ENCODE measurements at places on chromosomes 5 and 9. TPM values are rescaled to one million over a fixed set of nuclear protein-coding genes. Genes with fewer than 3 reads are reported as not detected.
A peak's percentile ranks its signal among the peaks of the same experiment; 100 is the strongest.

- no peak for DNase-seq
These were observed 42.2 kb upstream of the PDE8B start for GRCh38 chr5:77168161-77168878.

DNA sequence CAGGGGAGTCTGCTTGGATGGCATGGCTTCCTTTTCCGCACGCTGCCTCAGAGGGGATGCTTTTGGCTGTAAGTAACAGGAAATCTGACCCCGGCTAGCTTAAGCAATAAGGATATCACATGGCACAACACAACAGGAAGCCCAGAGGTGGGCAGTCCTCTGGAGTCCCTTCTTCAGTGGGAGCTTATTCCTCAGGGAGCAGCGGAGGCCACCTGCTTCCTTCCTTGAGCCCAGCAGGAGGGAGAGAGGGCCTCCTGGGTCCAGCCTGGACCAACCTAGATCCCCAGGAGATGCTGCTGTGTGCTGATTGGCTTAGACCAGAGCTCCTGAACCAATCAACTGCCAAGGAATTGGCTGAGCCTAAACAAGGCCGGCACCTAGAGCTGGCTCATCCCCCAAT lies 66.3 kb downstream of the C9orf50 start:
- DNase-seq = no peak

GRCh38 chr5:14108170-14108996 lies 34.8 kb upstream of the TRIO start:
- DNase-seq = no peak

IL5 gene
- 113 TPM for total RNA-seq

DNA sequence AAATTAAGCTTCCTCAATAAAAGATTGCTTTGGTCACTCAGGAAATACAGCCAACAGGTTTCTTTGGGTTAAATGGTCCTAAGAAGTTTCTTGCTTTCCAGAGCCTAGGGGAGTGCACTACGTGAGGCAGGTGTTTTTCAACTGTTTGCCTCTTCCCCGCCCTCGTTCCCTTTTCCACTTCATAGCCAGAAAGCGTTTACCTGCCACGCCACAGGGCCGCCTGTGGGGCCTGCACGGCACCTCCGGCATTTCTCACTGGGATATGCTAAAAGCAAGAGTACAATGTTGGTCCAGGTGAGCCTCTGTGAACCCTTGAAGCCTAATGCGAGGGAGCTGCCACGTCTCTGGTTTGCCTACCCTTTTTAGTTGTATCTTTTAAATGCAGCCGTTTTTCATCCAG lies 167.6 kb upstream of the OTULINL start:
- DNase-seq = no peak

GRCh38 chr5:133410335-133410828 lies 202.0 kb downstream of the FSTL4 start:
- DNase-seq = no peak

DNA sequence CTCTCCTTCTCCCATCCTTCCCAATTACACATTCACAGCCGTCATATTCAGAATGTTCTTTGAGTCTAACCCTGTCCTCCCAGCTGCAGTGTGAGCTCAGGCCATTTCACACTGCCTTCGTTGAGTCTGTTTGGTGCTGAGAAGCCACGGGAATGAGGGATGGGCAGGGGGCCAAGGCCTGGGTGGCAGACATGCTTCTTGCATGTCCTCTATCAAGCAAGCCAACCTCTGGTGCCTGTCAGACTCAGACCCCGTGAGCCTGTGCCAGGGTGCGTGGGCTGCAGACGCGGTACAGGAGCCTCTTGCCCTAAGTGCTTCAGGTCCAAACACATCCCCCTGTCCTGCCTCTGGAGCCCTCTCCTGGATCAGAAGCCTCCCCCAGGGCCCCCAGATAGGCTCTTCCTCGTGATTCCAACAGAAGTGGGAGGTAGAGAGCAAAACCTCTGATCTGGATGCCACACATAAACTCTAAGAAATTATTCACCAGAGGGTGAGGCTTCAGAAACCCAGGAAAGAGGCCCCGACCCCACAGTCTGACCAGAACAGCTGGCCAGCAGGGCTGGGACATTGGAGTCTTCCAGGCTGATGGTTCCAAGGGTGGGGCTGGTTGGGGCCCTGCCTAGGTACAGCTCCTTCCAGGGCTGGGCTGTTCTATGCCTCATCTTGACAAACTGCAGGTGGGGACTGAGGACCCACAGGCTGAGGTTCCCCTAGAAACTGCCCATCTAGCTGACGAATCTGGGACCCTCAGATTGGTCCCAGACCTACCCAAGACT lies 46.7 kb upstream of the CDKN2AIPNL start:
- DNase-seq = no peak

DNA sequence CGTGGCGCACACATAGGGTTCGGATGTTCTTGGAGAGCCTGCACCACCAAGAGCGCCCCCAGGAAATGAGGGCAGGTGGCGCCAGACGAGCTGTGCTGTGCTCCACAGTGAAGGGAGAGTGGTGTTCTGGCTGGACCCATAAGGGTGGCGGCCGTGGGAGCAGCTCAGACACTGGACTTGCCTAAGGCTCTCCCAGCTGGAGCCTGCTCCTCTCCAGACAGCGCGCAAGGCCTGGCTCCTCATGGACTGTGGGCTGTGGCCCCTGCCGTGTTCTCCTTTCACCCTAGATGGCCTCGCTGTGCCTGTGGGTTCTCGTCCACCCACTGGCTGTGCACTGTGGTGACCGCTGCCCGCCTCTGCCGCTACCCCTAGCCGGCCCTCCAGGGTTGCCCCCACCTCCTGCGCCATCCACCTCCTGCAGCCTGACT lies 92.9 kb downstream of the EHMT1 start:
- no peak for DNase-seq

ARHGEF28 gene
- 0.11 TPM for total RNA-seq

GRCh38 chr5:143720689-143721088 lies 91.3 kb upstream of the HMHB1 start:
- no peak for DNase-seq

NOP16 gene
- 79.6 TPM for total RNA-seq

- DNase-seq = peak; percentile 76
These were observed 544 bp downstream of the NPM1 start for GRCh38 chr5:171387970-171388815.

CDKN2A gene
- 5.8 TPM for total RNA-seq

SAPCD2 gene
- total RNA-seq = 26.5 TPM

DNA sequence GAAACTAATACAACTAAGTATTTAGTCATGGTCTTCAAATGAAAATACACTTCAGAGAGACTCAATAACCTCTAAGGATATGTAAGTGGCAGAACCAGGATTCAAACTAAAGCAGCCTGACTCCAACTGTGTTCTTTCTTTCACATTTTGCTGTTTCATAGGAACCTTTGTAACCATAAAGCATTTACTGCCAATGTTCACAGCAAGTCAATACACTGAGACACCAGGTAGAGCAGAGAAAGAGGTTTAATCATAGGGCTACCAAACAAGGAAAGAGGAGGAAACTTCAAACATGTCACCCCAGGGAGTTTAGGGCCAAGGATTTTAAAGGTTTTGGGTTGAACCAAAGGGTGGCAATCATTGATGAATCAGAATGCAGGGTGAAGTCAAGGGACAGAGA lies 263.1 kb upstream of the PTGER4 start:
- DNase-seq = no peak

NXNL2 gene
- not detected for total RNA-seq

CCNJL gene
- total RNA-seq = not detected

FRRS1L gene
- total RNA-seq = not detected

DNA sequence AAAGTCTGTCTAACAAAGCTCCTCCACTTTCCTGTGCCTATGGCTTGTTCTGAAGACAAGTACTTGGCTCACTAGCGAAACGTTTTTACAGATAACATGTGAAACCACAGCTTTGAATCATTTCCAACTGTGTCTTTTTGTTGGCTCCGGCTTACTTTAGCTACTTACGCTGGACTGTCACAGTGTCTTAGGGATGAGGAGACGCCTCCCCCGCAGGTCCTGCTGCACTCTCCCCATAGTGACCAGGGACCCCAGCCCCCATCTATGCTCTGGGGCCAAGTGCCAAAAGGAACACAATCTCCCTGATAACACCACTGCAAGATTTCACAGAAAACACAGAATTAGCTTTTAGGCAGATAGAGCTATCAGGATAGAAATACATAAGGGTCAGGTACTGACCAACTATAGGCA lies 219.1 kb downstream of the ADAMTS6 start:
- no peak for DNase-seq

DNA sequence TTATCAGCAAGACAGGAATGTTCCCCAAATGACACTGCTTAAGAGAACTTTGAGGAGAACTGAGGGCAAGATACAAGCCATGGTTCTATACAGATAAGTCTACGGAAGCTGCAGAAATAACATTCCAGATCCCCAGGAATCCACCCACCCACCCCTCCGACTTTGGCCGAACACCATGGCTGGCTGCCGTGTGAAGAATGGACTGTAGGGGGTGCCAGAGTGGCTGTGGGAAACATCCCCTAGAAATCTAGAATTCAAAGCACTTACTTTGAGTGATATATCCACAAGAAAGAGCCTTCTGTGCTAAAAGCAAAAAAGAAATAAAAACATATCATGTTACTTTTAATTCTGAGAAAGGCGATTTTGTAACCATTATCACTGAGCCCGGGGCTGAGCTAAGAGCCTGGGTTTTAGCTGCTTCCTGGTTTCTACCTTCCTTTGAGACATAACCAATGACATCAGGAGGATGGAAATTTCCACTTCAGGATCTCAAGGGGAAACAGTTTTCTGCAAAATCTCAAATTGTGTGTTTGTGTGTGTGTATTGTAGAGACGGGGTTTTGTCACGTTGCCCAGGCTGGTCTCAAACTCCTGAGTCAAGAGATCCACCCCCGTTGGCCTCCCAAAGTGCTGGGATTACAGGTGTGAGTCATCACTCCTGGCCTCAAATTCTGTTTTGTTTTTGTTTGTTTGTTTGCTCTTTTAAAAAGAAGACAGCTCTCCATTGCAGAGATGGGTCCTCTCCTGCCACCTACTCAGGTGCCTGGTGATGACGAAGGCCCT lies 36.4 kb downstream of the GGTA1 start:
- DNase-seq = no peak

SLC6A7 gene
- not detected for total RNA-seq

FOXD4L4 gene
- not detected for total RNA-seq

BAAT gene
- total RNA-seq = not detected

DNA sequence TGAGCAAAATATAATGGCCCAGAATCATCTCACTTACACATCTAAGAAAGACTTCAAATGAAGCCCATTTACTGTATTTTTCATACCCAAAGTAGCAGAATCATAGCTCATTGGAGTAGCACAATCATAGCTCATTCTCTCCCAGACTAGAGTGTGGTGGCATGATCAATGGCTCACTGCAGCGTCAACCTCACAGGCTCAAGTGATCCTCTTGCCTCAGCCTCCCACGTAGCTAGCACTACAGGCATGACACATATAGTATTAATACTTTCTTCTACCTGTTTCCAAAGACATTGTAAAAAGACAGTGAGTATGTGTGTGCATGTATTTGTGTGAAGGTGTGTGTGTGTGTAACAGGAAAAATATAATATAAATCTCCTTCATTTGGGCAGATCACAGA lies 1247.9 kb upstream of the ACO1 start:
- DNase-seq = no peak

GRCh38 chr5:21895766-21896350 lies 957.3 kb downstream of the CDH12 start:
- DNase-seq = no peak

- no peak for DNase-seq
These were observed 65.2 kb downstream of the MRPL36 start for GRCh38 chr5:1734271-1734907.

- no peak for DNase-seq
These were observed 521.1 kb upstream of the DAB2 start for GRCh38 chr5:39945870-39946269.

DNA sequence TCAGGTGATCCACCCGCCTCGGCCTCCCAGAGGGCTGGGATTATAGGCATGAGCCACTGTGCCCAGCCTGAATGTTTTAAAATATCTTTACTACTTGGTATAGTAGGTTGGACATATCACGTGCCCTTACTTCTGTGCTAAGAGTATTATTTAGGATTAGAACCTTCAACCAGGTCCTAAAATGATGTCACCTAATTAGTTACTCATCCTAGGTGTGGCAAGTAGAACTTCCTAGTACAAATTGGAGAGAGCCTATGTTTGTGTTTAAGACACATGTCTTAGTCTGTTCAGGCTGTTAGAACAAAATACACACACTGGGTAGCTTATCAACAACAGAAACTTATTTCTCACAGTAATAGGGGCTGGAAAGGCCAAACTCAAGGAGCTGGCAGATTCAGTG lies 51.5 kb downstream of the ZFAND5 start:
- no peak for DNase-seq

CEP72 gene
- 30.2 TPM for total RNA-seq

GRCh38 chr5:125725691-125726090 lies 697.5 kb upstream of the GRAMD2B start:
- no peak for DNase-seq

MEIKIN gene
- total RNA-seq = not detected

GRCh38 chr9:129383019-129383560 lies 205.0 kb upstream of the IER5L start:
- no peak for DNase-seq

- DNase-seq = no peak
These were observed 184.9 kb downstream of the SEC61B start for GRCh38 chr9:99406939-99407338.

DNA sequence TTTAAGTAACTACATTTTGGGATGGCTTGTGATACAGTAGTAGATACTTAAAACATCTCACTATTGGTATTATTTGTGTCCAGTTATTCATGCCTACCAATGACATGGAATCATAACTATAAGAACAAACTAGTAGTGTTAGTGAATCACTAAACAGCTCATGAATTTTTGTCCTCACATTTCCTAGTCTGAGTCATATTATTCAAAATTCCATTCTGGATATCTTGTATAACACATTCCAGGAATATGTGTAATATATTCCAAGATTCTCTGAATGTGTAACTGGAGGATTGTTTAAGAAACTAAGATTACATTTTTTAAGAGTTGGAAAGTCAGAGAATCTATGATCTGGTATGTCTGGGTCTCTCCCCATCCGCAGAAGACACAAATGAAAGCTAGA lies 565.3 kb upstream of the ZNF608 start:
- DNase-seq = no peak

- DNase-seq = no peak
These were observed 1.7 kb upstream of the SLC38A9 start for GRCh38 chr5:55713871-55714270.

- peak; percentile 13 for DNase-seq
These were observed 47.0 kb upstream of the HOMER1 start for GRCh38 chr5:79560771-79561524.

- DNase-seq = no peak
These were observed 570.4 kb downstream of the NR2F1-AS1 start for GRCh38 chr5:93010616-93011015.

GRCh38 chr9:113978725-113979342 lies 99.3 kb downstream of the AMBP start:
- DNase-seq = no peak

DNA sequence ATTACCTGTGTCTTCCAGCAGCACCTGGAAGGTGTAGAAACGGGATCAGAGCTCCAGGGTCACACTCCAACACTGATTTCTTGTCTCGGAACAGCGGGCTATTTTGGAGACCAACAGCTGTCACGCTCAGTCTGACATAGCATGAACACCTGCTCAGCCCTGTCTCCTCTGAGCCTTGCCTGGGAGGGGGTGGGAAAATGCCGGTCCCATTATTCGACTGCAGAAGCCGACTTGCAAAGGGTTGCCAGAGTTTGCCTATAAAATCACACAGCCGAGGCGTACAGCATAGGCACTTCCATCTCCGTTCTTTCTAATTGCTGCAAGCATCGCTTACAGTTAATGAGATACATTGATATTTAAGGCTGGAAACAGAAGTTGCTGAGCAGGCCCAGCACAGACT lies 300.8 kb upstream of the MSX2 start:
- DNase-seq = no peak
